GM12892 (cell line): ENCODE measurements at places on chromosomes 12 and 14.

- DNase-seq = no peak
These were observed 73.0 kb downstream of the ALG10B start for GRCh38 chr12:38389614-38390013.

GRCh38 chr12:15627995-15628945 is 160.9 kb downstream of the EPS8 start:
- no peak for DNase-seq

GRCh38 chr12:24015833-24016160 is 66.3 kb upstream of the SOX5 start:
- DNase-seq = no peak

GRCh38 chr12:11108862-11109261 is 16.7 kb upstream of the TAS2R43 start:
- DNase-seq = no peak

GRCh38 chr12:131494741-131495524 is 216.0 kb upstream of the SFSWAP start:
- no peak for DNase-seq
